Thyroid gland (tissue), 4 donors: ENCODE measurements at places on chromosomes 4 and X.

DNA sequence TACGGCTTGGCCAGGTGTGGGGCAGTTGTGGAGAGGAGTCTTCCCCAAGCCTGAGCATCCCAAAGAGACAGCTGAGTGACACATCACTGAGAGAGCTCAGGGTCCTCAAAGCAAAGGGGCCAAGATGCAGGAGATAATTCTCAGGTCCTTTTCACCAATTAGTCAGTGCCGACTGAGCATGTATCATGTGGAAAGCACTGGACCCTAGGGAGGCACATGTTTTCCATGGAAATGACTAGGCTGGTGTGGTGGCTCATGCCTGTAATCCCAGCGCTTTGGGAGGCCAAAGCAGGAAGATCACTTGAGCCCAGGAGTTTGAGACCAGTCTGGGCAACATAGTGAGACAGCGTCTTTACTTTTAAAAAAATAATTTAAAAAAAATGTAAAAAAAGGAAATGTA is 67.3 kb upstream of the PRPS1 start:
- no peak for DNase-seq

- DNase-seq = no peak
Observed at GRCh38 chr4:74751856-74752255, 42.5 kb downstream of the BTC start.

DNA sequence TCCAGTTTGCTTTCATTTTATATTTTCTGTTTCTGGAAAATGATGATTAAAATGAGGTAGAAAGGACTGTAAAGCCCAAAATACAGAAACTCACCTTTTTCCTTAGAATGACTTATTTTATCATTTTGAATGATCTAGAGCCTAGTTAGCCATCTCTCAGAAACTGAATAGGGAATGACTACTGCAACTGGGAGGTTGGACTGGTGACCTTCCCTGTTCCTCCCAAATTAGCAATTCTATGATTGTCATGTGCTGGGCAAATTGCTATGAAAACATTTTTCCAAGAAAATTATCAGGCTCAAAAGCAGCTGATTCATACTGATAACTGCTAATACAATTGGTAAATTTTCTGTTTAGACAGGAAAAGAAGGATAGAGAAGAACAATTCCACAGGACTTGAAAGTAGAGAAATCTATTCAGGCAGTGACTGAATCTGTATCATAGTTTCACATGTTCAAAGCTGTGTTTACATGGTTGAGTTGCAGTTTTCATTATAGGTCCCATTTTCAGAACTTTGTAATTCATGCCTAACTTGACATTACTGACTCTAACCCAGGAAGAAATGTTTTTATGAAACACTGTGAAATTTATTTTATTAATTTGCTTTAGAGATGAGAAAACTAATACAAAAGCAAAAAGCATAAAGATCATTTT is 43.4 kb upstream of the SEC24B start:
- no peak for DNase-seq

- no peak for DNase-seq
Observed at GRCh38 chrX:154549766-154550165, 2.3 kb downstream of the IKBKG start.

DNA sequence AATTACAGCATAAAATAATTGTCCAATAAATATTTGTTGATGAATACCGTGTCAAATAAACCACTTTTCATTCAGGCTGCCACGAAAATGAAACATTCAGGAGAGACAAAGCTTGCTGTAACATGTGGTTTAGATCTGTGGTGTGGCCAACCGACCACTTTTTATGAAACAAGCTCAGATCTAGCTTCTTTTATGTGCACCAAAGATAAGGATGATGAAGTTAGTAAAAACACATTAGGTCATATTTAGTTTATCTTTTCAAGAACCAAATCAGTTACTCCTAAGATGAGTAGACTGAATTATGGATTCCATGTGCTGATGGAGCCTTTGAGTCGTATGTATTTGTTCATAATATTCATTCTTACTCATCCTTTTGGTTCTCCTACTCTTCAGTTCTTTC is 35.8 kb downstream of the STOX2 start:
- DNase-seq = no peak

GRCh38 chr4:42617030-42617429 is 39.9 kb downstream of the ATP8A1 start:
- DNase-seq = no peak

DNA sequence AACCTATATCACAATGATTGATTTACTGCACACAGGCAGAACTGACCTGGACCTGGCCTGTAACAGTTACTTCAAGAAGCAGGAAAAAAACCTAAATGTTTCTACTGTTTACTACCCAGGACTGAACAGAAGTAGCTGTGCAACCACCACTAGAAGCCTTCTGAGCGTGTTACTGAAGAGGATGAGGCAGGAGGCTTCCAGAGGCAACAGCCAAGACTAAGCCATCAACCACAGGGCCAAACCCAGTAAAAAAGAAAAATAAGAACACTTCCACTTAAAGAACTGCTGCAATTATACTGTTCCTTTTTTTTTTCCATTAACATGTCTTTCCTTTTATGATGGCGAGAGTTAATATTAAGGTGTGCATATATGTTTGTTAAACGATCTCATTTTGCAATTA is 29.4 kb upstream of the TTC29 start:
- no peak for DNase-seq

DNA sequence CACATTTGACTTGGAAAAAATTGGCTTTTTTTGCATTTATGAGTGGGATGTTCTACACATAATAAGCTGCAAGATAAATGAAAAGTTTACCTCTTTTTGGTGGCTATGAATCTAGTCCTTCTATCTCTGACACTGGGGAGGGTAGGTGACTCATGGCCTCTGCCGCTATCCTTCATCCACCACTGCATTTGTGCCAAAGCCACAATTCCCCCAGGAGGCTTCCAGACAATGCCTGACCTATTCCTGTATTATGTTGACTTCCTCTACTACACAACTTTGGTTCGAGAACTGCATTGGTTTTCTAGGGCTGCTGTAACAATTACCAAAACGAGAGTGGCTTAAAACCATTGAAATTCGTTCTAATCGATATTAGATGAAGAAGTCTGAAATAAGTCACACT is 245.6 kb downstream of the TRAM1L1 start:
- no peak for DNase-seq

DNA sequence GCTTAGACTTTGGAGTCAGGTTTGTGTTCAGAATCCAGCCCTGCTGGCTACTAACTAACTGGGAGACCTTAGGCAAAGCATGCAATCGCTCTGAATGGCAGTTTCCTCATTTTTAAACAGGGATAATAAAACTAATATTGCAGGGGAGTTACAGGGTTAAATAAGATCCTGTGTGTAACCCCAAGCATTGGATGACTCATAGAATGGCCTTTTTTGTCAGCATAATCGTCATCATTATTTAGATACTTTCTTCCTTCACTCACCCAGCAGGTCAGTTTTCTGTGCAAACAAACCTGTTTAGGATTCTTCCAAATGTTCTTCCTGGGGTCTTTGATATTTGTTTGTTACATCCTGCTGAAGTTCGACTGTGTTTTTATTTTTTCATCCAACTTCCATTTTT is 208.2 kb downstream of the EVC2 start:
- no peak for DNase-seq

- DNase-seq = no peak
Observed at GRCh38 chrX:120309873-120310705, 1.2 kb downstream of the TMEM255A start.

GRCh38 chrX:149286940-149287349 is 218.2 kb downstream of the IDS start:
- DNase-seq = peak; percentile 28

GRCh38 chr4:82866706-82867385 is 24.1 kb downstream of the SEC31A start:
- DNase-seq = no peak

- no peak for DNase-seq
Observed at GRCh38 chr4:187354740-187355139, 631.1 kb upstream of the FAT1 start.

DNA sequence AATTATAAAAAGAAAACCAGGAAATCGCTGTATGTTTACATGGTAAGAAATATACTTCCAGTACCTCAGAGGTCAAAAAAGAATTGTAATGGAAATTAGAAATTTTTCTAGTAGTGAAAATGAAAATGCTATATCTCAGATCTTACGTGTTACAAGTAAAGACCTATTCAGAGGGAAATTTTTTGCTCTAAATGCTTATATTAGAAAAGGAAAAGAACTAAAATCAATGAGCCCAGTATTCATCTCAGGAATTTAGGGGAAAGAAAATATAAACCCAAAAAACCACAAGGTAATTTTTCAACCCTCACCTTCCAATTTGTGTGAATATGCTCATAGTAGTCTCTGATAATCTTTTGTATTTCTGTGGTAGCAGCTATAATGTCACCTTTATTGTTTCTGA is 145.6 kb downstream of the RAP1GDS1 start:
- DNase-seq = no peak

- DNase-seq = no peak
Observed at GRCh38 chr4:38621028-38621684, 42.8 kb upstream of the KLF3 start.

GRCh38 chr4:40890764-40891163 is 141.0 kb downstream of the NSUN7 start:
- no peak for DNase-seq

GRCh38 chr4:184196730-184197385 is 20.8 kb downstream of the ENPP6 start:
- DNase-seq = no peak

GRCh38 chr4:125104616-125105015 is 210.1 kb upstream of the FAT4 start:
- no peak for DNase-seq

GRCh38 chr4:13903901-13904300 is 276.4 kb upstream of the BOD1L1 start:
- no peak for DNase-seq

GRCh38 chrX:8849945-8850344 is 48.8 kb upstream of the FAM9A start:
- DNase-seq = no peak

DNA sequence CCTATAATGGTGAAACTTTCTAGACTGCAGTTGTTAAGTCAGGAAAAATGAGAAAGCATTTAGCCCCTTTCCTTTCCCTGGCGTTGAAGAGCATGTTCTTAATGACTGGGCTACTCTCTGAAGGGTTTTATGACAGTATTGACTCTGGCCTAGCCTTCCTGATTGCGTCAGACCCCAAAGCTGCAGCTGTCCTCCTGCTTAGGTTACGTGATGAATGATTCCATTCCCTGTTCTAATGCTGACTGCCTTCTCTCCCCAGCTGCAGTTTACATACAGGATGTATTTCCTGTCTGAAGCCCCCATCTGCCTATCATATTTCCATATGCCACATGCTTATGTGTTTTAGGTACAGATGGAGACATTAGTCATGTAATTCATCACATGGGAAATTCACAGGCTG is 105.8 kb upstream of the EGFL6 start:
- DNase-seq = no peak

- DNase-seq = no peak
Observed at GRCh38 chr4:108560616-108561015, 59.8 kb upstream of the RPL34 start.

GRCh38 chr4:8675383-8675782 is 82.8 kb downstream of the CPZ start:
- peak; percentile 44 for DNase-seq

GRCh38 chrX:2712890-2713840 is 22.1 kb downstream of the CD99 start:
- DNase-seq = no peak

- DNase-seq = no peak
Observed at GRCh38 chr4:116982656-116983055, 102.7 kb downstream of the TRAM1L1 start.

DNA sequence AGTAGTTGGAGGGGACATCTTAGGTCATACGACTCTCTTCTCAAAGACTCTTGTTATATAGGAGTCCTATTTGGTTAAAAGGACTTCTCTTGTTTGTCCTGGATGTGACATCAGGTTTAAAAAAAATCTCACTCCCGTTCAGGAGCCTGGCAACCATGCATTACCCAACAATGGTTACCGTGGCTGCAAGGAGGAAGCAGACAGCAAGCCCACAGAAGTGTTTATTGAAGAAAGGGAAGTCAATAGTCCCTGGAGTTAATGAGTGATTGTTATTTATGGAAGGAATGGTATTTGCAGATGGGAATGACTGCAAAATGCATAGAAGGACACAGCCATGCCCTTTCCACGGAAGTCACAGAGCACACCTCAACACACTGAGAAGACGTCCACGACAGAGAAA is 75.9 kb upstream of the ENPP6 start:
- no peak for DNase-seq

DNA sequence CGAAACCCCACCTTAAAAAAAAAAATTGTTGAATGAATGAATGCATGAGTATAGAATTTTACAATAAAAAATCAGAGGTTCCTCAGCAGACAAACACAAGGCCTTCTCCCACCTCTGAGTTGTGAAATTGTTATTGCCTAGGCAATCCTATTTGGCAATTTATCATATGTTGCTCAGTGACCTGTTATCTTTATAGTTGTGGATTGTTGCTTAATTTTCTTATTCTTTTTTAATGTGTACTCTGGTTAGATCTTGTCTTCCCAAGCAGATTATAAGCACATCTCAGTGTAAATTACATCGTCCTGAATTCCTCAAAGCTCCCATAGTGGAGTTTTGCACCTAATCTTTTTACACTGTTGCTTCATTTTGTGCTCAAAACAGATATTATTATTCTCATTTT is 71.9 kb downstream of the RBM47 start:
- DNase-seq = no peak

GRCh38 chr4:48228949-48229348 is 40.7 kb downstream of the TEC start:
- DNase-seq = no peak

GRCh38 chrX:34638116-34638515 is 19.0 kb downstream of the TMEM47 start:
- DNase-seq = no peak

DNA sequence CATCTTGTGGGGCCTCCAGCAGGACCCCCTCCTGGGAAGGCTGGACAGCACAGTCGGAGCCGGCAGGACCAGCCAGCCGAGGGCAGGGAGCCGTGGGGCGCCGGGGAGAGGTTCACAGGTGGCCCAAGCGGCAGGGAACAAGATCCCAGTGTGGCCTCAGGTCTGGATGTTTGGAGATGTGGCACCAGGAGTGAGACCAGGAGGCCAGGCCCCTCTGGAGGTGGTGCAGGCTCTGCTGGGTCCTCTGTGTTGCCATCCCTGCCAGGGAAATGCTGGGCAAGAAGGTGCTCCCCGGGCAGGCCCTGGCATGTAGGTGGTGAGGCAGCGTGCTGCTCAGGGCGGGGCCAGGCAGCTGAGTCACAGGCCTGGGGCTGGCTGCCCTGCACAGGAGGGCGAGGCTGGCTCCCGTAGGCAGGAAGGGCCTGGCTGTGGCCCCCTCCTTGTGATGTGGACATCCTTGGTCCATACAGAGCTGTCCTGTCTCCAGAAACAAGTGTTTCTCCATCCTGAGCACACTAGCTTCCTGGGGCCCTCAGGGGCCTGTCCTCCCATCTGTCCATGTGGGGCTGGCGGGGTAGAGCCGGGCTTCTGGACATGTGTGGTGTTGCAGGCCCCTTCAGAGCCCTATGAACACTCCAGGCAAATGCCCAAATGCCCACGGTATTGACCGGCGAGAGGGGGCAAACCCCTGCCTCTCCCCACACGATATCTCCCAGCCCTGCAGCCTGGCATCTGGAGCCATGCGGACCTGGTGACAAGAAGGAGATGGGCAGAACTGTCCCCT is 4.8 kb upstream of the HGFAC start:
- peak; percentile 43 for DNase-seq

- no peak for DNase-seq
Observed at GRCh38 chrX:19949340-19949739, 41.5 kb downstream of the BCLAF3 start.
